ENCODE measurements at places on chromosomes 6 and 20.

DNA sequence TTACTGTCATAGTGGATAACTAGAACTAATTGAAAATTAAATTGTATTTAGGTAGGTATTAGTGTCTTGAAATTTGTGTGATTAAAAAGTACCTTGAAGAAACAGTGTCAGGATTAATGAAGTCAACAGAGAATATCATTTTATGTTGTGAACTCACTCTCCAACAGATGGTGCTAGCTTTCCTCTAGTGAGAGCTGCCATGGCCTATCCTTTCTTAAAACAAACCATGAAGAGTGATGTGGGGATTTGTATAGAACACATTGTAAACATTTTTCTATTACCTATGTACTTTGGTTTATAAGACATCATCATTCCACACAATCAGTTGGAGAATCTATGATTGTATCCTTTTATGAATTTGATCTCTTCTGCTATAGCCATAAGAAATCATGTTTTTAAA, 4.8 kb upstream of the SRSF12 start:
- DNase-seq: no peak

- no peak for DNase-seq
Measured at GRCh38 chr6:20341564-20341963, 60.1 kb upstream of the E2F3 start.

- no peak for DNase-seq
Measured at GRCh38 chr20:50636601-50637540, 54.5 kb downstream of the RIPOR3 start.

- DNase-seq: no peak
Measured at GRCh38 chr6:107509506-107509905, 19.6 kb downstream of the SOBP start.

DNA sequence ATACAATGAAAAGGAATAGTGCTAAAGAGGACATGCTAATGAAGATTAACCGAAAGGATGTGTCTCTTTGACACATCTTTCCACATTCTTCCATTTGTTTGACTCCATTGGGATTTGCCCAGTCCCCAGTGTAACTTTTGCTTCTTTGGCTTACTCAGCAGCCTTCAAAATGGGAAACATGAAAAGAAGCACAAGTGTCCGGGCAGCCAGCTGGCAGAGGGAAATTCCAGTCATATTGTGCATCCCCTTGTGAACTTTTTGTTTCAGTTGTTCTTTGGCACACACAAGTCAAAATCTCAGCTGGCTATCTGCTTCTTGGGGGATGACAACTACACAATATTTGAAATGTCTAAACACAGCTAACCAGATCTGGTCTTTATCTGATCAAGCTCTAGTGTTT, 157.4 kb downstream of the OGFRL1 start:
- no peak for DNase-seq

- DNase-seq: no peak
Measured at GRCh38 chr6:169316651-169317050, 63.0 kb upstream of the THBS2 start.

DNA sequence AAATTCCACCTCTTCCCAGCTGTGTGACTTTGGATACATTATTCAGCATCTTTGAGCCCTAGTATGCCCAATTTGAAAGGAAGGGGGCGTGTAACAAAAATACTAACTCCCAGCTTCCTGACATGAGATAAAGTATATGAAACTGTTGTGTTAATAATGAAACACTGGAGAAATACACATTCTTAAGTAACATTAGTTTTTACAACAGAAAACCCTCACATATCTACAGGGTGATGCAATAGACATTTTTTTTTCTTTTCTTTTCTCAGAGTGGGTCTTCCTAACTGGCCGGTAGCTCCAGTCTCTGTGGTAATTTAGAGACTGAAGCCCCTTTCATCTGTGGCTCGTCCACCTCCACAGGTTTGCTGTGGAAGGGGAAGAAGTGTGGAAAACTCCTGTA, 79.5 kb downstream of the CD83 start:
- DNase-seq: no peak

GRCh38 chr6:155050311-155050710, 55.2 kb downstream of the TIAM2 start:
- DNase-seq: no peak

DNA sequence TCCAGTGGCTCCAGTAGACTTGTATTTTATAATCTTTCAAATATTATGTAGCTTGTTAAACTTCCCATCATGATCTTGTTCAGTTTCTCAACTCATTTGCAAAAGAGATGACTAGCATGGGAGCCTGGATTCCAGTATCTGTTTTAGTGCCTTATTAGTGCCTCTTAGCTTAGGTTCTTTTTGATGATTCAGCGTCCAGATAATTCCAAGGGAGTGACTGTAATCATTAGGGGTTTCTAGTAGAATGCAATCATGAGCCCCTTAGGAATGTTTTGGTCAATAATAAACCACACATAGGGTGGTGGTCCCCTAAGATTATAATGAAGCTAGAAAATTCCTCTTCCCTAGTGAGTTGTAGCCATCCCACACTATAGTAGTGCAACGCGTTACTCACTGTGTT, 7.0 kb downstream of the CD2AP start:
- DNase-seq: no peak

DNA sequence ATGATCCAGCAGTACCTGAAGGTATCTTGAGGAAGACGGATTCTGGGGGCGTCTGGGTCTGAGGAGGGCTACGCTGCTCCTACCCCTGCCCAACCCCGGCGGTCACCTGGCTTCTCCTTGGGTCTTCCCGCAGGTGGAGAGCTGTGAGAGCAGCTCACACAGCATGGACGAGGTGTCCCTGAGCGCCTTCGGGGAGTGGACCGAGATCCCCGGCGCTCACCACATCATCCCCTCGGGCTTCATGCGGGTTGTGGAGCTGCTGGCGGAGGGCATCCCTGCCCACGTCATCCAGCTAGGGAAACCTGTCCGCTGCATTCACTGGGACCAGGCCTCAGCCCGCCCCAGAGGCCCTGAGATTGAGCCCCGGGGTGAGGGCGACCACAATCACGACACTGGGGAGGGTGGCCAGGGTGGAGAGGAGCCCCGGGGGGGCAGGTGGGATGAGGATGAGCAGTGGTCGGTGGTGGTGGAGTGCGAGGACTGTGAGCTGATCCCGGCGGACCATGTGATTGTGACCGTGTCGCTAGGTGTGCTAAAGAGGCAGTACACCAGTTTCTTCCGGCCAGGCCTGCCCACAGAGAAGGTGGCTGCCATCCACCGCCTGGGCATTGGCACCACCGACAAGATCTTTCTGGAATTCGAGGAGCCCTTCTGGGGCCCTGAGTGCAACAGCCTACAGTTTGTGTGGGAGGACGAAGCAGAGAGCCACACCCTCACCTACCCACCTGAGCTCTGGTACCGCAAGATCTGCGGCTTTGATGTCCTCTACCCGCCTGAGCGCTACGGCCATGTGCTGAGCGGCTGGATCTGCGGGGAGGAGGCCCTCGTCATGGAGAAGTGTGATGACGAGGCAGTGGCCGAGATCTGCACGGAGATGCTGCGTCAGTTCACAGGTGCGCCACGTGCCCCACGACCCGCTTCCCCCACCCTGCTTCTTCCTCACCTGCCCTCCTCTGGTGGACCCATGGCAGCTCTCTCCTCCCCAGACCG, 166.9 kb upstream of the RNF24 start:
- DNase-seq: no peak

DNA sequence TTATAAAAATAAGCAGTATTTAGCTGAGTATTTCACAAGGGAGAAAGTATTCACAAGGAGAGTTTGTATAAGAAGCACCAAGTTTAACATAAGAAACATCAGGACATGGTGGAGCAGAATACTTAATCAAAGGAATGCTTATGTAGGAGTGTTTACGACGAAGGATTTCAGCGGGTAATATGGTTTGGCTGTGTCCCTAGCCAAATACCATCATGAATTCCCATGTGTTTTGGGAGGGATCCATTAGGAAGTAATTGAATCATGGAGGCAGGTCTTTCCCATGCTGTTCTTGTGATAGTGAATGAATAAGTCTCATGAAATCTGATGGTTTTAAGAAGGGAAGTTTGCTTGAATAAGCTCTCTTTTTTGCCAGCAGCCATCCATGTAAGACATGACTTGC, 1099.1 kb upstream of the ADGRB3 start:
- no peak for DNase-seq

DNA sequence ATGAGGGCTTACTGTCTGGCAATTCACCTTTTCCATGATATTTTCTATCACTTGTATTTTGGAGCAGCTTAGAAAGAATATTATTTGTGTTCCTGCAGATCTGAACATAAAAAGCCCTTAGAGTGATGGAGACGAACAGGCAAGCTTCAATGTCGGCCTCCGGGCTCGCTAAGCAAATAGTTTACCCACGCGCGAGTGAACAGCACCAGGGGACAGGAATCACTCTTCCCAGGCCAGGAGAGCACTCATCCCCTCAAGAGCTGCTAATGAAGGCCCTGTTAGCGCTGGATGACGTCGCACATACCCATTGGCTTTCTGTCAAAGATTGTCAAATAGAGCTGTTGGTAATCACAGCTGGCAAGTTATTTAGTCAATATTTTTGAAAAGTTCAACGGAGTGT, 395.7 kb downstream of the ZFAND3 start:
- no peak for DNase-seq
